ENCODE measurements at places on chromosomes 1 and 21.

DNA sequence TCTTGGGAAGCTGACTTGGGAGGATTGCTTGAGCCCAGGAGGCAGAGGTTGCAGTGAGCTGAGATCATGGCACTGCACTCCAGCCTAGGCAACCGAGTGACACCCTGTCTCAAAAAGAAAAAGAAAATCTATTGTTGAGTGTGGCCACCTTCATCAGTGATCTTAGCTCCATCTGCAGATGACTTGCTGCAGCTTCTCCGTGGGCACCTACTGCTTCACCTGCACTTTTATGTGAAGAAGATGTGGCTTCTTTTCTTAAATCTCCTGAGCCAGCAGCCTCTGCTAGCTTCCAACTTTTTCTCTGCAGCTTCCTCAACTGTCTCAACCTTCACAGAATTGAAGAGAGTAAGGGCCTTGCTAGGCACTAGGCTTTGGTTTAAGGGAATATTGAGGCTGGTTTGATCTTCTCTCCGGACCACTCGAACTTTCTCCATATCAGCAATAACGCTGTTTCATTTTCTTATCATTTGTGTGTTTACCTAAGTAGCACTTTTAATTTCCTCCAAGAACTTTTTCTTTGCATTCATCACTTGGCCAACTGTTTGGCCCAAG, 28.0 kb downstream of the AGPAT3 start:
- DNase-seq: no peak

- no peak for DNase-seq
Observed at GRCh38 chr1:197837911-197838310, 62.6 kb upstream of the DENND1B start.

- peak; percentile 50 for DNase-seq
Observed at GRCh38 chr1:8463144-8463927, 145.4 kb downstream of the SLC45A1 start.

DNA sequence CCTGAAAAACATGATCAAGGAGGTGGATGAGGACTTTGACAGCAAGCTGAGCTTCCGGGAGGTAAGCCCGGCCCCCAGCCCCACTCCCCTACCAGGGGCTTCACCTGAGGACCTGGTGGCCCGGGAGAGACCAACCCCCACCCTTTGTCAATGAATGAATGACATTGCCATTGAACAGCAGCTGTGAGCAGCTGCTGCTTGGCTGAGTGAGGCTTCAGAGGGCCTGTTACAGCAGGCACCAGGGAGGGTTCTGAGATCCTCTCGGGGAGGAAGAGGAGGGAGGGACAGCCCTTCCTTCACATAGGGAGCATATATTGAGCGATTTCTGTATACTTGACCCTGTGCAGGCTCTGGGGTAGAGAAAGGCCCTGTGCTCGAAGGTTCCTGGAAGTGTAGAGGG, 12.3 kb upstream of the CTRC start:
- DNase-seq: no peak

GRCh38 chr1:156493742-156494141, 6.8 kb downstream of the MEF2D start:
- DNase-seq: no peak

DNA sequence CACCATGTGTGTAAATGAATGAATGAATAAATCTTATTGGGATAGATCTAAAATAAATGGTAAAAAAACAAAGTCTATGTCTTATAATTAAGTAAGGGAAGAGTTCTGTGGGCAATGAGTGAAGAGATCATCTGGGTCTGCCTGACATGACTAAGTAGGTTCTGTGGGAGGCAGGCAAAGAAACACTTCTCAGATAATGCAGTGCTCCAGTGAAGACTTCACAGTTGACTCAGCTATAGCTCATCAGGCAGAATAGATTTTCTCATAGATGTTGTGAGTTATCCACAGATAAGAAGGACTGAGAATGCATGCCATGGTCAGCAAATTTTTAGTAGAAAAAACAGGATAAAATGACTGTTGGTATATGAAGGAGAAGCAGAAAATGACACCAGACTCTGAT, 12.4 kb downstream of the KRTAP22-2 start:
- DNase-seq: no peak

DNA sequence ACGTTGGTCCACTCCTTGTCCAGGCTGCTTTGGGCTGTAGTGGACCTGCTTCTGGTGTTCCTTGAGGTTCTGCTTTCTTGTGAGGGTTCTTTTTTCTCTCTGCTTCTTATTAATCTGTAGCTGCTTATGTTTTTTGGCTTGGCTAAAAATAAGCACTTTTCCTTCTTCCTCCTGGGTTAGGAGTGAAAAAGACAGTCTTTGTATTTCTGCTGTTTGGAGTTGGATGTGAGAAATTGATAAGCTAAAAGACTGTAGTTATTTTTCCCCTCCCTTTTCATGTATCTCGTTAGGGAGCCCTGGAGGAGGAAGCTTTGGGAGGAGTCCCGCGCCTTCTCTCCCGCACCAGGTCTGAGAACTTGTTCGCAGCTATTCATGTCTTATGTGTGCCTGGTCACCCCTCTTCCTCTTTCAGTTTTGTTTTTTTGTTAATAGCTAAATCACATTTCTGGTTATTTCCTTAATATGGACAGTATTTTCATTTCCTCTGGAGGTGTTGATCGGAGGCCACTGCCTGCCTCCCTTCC, 79.0 kb downstream of the GALNT2 start:
- DNase-seq: no peak

- no peak for DNase-seq
Observed at GRCh38 chr1:110773813-110774212, 99.1 kb upstream of the KCNA3 start.

DNA sequence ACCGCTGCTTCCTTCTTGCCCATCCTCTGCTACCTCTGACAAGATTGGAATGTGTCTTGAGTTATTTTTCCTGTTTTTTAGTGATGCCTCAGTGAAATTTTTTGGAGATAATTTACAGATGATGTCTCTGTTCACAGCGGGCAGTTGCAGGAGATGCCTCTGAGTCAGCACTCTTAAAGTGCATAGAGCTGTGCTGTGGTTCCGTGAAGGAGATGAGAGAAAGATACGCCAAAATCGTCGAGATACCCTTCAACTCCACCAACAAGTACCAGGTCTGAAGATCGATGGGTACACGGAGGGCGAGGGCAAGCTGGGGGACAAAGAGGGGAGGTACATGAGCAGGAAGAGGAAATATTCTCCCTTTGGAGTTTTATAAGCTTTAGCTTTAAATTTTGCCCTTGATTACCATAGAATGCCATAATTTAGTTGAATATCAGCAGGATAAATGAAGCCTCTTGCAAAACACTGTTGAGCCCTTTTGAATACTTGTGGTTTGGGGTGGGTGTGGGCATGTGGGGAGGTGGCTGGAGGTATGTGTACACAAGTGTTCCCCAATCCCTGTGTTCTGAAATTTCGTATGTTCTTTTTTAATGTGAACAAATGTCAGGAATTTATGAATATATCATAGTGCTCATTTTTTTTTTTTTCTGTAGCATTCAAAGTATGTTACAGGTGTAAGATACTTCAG, 19.8 kb downstream of the ATP1A1 start:
- no peak for DNase-seq

GRCh38 chr1:43518935-43519686, 11.6 kb upstream of the PTPRF start:
- DNase-seq: no peak

DNA sequence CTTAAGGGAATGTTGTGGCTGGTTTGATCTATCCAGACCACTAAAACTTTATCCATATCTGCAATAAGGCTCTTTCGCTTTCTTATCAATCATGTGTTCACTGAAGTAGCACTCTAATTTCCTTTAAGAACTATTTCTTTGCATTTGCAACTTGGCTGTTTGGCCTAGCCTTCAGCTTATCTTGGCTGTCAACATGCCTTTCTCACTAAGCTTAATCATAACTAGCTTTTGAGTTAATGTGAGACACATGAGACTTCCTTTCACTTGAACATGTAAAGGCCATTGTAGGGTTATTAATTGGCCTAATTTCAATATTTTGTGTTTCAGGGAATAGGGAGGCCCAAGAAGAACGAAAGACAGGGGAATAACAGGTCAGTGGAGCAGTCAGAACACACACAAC, 124.7 kb downstream of the TNFSF18 start:
- DNase-seq: no peak

DNA sequence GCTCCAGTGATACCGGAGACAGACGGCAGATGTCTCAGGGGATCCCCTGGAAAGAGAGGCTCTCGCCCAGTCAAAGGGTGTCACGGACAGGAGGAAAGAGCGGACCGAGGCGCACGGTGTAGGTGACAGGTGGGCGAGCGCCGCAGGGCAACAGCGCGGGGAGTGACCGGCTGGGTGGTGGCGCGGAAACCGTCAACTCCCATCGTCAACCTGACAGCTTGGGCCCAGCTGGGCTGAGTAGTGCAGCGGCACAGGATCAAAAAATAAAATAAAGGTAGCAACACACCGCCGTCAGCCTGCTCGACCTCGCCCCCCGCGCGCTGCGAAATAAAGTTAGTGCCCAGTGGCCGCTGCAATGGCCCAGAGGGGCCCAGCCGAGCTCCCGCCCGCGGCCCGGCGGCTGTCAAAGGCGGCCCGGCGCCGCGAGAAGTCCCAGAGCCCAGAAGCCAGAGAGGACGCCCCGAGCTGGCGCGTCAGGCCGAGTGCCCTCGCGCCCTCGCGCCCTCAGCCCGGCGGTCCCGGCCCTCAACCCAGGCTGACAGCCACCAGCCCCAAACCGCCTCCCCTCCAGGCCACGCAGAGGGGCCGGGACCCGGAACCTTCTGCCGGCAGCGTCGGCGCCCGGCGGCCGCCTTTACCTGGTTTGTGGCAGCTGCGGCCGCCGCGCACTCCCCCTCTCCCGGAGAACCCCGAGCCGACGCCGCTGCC, at the start of gene LYST:
LYST (minus strand) TSS at position 702 of the 708 bp plus-strand sequence. CDS start 36,489 bp downstream, outside the sequence.
- DNase-seq: peak; percentile 21

DNA sequence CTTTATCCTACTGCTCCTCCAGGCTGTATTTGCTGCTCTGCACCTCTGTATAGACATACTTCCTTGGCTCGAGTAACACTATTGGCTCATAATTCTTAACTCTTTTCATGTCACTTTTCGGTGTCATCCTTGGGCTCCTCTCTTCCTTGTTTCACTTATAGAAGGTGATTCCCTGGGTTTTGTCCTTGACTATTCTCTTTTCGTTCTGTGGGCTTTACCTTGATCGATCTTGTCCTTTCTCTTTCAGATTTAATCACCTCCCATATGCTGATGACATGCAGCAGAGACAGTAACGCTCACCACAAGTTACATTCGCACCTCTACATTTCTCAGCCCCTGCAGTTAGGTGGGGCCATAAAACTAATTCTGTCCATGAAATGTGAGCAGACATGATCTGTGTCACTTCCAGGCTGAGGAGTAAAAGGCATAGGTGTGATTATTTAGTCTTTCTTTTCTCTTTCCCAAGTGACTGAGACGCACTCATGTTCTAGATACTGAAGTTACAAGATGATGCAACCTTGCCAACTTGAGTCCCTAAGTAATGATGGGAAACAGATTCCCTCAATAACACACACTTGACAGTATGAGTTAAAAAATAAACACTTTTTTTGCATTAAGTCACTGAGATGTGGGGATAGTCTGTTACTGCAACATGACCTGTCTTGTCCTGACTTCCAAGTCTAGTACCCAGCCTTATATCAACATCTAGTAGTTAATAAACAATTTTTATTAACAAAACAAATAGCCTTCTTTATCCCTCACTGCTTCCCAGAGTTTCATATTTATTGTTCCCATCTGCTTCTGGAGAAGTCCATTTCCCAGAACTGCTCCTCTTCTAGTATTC, 49.9 kb upstream of the HAO2 start:
- no peak for DNase-seq

DNA sequence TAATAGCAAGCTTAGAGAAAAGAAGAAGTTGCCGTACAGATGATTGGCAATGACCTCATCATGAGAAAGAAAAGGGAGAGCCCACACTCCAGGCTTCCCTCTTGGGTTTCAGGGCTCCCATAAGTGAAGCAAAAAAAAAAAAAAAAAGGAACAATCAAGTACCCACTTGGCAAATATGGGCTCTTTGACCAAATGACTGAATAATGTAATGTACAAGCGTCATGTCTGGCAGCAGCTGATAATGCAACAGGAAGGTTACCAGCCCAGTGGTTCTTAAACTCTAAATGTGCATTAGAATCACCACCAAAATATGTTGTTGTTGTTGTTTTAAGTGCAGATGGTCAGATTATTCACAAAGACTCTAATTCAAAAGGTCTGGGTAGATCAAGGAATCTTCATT, 13.5 kb downstream of the TNFSF4 start:
- DNase-seq: no peak

DNA sequence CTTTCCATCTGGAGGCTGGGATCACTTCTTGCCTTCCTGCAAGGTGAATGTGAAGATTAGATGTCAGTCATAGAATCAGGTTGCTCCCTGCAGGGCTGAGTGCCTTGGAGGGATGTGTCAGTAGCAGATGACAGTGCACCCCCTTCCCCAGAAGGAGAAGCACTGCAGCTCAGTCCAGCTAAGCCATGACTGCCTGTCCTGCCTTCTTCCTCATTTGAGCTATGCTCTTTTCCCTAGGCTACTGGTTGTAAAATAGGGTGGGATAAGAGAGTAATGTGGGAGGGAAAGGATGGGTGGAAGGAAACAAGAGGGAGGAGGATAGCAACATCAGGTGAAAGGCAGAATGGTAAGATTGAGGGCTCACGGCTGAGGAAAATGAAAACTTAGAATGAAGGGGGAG, 11.1 kb upstream of the FABP3 start:
- DNase-seq: no peak

GRCh38 chr1:181014477-181015250, 8.0 kb downstream of the STX6 start:
- no peak for DNase-seq

DNA sequence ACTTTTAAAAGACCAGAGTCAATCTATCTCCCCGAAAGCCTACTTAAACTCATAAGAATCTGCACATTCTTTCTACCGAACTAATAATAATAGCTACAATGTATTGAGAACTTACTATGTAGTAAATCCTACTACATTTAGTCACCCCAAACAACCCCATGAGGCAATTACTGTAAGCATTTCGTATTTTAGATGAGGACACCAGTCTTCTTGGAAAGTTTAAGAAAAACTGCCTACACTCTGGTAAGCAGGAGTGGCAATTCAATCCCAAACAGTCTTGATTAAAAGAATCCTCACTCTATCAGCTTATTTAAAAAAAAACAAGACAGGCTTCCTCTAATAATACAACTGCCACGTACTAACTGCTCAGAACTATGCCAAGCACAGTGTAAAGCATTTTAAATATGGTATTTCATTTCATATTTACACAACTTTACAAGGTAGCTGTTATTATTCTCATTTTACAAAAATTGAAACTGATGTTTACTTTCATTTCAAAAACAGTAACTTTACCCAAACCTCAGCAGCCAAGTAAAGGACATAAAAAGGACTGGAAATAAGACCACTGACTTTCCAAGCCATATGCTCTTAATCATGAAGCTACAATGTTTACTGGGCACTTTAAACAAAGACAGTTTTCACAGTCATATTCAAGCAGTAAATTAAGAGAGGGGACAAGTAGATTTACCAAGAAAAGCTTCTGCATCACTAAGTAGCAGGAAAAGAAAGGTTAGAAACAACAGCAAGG, 13.9 kb downstream of the ARID4B start:
- no peak for DNase-seq

GRCh38 chr21:17777072-17777765, 41.9 kb downstream of the C21orf91 start:
- no peak for DNase-seq

GRCh38 chr1:201493757-201494617, 12.9 kb downstream of the CSRP1 start:
- DNase-seq: no peak

- no peak for DNase-seq
Observed at GRCh38 chr1:197011614-197012013, 34.3 kb downstream of the CFHR5 start.

Data from NCI-H1105 (cell line).